ENCODE measurements at places on chromosomes 4 and X.

GRCh38 chrX:136210243-136210642, 41.0 kb downstream of the MAP7D3 start:
- no peak for DNase-seq

- no peak for DNase-seq
Measured at GRCh38 chr4:47462799-47463234, 685 bp downstream of the COMMD8 start.

DNA sequence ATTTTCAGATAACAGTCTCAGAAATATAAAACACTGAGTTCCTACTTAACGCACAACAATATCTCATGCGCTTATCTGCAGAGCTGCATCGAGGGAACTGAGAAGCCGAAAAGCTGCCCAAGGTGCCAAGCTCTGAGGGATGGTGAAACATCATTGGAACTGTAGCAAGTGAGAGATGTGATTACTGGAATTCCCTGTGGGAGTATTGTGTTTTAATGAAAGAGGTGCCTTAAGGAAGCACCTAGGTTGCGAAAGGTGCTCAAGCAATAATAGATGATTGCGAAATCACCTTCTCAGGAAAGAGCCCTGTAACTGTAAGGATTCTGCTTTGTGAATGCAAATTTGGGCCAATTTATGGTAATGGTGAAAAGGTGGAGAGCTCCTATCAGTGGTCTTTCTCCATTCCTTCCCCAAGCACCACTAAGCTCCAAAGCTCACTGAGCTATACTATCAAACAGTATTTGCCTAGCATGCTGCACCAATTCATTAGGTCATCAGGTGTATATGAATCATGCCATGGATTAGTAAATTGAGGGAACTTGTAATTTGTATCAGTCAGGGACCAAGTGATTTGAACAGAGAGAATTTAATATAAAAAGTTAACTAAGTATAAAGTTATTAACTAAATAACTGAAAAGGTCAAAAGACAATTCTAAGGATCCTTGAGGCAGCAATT, 59.0 kb upstream of the ATP8A1 start:
- no peak for DNase-seq

- no peak for DNase-seq
Measured at GRCh38 chrX:916230-916599, 285.6 kb downstream of the SHOX start.

DNA sequence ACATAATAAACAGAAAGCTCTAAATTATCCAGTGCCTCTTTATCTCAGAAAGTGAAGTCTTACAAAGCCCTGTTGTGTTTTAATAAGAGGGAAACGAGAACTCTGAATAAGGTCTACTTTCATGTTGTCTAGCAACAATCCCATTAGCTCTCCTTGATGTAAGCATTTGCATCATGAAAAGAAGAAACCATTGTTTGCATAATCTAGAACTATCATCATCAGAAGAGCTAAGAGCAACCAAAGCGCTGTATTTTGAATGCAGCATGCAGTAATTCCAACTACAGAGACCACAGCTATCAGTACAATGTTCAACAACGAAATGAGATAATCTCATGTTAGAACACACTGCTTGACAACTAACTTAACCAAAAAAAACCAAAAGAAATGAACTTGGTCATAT, 257.1 kb downstream of the CAMK2D start:
- no peak for DNase-seq

DNA sequence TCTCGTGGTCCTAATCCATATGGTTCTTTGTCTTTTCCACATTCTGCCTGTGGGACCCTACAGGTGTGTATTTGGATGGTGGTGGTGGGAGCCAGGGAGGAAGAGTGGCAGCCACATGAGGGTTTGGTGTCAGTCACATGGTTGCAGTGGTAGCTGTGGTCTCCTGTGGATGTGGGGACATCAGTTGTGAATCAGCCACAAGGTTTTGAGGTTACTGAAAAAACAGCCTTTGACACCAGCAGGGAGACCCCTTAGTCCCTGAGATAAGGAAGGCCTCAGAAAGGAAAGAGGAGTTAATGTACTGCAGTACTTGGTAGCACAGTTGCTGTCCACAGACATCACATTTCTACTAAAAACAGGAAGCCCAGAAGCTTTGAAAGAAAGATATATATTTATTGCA, 15.8 kb upstream of the GAGE10 start:
- no peak for DNase-seq

DNA sequence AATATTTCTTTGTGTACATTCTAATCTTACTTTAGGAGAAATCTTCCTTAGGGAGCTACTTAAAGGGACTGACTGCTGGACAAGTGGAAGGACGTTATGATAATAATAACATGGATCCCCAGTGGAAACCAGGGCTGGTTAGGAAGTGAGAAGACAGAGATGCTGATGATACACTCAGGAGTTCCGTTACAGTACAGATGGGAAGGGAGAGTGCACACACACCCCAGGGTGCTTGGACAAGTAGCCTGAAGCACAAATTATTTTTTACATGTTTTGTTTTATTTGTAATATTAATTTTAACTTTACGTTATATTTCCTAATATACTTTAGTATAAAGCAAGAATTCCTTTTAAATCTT, 84.1 kb downstream of the BMPR1B start:
- no peak for DNase-seq

- no peak for DNase-seq
Measured at GRCh38 chrX:150337536-150337935, 25.6 kb upstream of the MAMLD1 start.

GRCh38 chr4:132824761-132825160, 324.3 kb upstream of the PCDH10 start:
- no peak for DNase-seq

DNA sequence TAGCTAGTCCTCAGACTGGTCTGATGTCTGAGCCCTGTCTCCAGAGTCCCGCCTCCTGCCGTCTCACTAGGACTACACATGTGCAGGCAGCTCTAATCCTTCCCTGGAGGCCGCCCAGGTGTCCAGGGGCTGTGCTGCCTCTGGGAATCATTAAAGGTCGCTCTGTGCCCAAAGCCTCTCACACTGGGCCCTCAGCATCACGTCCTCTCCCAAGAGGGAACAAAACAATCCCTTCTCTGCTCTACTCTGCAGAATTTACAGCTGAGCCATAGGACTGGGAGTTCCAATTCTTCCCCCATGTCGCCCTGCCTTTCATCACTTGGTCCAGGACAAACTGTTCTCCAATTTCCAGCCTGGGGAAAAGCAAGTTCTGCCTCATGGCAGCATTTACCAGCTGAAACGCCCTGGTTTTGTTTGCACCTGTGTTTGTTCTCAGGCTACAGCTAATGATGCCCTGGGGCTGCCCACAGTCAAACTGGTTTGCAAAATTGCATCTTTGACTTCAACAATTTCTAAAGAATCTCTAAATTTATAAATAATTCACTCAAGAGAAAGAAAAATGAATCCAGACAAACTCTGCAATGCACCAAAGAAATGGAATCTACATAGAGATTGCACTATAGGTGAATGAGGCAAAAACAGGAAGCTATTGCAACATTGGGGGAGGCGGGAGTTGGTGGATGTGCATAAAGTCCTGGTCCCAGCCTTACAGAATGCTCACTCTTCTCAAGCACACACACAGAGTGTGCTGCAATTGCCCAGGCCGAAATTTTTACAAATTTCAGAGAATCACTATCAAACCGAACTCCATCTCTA, 7.2 kb upstream of the MRFAP1 start:
- DNase-seq: no peak

DNA sequence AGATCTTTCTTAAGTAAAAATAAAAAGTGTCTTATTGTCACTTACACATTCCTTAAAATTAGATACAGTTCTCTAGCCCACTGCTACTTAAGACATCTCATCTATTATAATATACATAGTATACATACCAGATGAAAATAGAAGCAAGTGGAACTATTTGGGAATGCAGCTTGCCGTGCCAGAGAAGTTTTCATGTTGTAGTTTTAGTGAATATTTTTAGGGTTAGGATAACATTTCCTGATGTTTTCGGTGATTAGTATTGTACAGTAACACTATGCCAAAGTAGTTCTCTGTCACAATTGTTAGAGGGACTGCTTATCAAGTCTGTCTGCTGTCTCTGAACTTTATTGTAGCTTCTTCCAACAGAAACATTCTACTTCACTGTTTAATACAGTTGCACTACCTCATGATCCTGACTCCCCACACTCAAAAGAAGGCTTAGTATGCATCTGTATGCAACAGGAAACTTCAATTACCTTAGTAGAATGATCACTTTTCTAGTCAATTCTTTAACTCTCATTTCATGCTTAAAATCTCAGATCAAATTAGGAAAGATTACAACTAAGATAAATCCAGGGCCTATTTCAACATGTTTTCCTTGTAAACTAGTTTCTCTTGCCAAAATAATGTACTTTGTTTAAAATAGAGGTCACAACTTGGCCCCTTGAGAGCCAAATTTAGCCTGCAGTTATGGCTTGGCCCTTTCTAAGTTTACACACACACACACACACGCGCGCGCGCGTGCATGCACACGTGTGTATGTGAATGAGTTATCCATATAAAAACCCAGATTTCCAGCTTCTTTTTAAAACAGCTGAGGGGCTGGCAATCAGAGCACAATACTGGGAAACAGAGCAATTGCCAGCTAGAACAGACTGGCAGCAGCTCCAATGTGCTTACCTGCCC, 42.3 kb upstream of the SRPX start:
- DNase-seq: no peak

DNA sequence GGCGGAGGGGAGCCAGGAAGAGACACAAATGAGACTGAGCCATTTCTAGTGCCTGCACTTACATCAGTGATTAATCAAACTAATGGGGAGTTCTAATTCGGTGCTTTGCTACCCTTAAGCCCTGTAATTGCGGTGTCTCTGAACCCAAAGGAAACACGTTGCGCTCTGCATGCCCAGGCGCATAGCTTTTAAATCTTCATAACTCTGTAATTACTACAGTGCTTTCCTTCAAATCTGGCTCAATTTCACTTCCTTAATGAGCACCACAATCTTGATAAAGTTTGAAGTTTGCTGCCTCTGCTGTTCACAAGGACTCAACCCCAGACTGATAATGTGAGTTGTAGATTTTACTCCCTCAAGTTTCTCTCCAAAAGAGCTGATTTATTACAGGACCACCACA, 5.7 kb upstream of the NHS start:
- no peak for DNase-seq

GRCh38 chr4:99234331-99235010, 15.4 kb upstream of the ADH6 start:
- no peak for DNase-seq

GRCh38 chr4:161280929-161281328, 882.9 kb downstream of the FSTL5 start:
- DNase-seq: no peak

DNA sequence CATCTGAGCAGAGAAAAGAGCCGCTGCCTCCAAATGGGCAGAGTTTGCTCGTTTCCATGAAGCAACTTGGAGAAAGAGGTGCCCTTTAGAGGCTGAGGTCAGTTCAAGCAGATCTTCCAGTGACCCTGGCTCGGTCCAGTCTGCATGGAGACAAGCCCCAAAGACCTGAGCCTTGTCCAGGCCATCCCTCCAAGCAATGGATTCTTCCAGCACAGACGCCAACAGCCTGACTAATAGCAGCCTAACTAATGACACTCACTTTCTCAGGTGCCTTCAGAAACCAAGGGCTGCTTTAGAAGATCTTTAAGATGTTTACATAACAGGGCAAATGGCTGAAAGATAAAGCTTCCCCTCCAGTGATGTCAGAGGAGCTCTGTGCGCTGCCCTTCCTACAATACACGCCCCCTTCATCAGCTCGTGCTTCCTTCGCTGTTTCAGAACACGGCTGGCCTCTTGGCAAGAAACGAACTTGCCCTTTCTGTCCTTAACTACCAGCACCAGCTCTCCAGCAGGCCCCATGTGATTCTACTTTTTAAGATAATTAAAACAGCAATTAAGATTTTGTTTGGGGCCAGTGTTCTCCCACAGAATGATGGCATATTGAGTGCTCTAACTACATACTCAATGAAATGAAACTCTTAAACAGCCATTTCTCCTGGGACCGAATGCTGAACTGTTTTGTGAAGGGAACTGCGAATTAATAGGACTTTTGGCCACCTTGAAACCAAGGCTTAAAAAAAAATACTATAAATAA, 119.0 kb downstream of the GPR143 start:
- DNase-seq: no peak

- DNase-seq: no peak
Measured at GRCh38 chrX:32525234-32525633, 686.1 kb downstream of the DMD start.

- DNase-seq: no peak
Measured at GRCh38 chr4:101888472-101888871, 97.9 kb downstream of the BANK1 start.

GRCh38 chr4:52743444-52744019, 7.7 kb downstream of the ERVMER34-1 start:
- no peak for DNase-seq

DNA sequence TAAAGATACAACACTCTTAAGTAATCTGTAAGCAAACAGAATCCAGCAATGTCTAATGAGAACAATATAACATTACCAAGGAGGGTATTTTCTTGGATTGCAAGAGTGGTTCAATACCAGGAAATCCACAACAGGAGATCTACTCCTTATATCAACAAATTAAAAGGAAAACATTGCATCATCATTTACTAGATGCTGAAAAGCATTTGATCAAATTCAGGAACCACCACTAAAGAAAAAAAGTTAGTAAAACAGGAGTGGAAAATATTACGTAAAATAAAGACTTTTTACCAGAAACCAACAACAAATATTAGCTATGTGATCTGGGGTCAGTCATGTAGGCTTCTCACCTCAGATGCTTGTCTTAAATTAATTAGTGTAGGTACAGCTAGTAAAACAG, 66.8 kb upstream of the MAB21L2 start:
- no peak for DNase-seq

All from stimulated activated CD4-positive, alpha-beta T cell treated with anti-CD3 and anti-CD28 coated beads, Interleukin-2, amount 100 ng/mL, for 24 hours (primary cell).